Mucosa of gallbladder (tissue), 1 donor: ENCODE measurements at places on chromosomes 7 and 10.
A peak's percentile ranks its signal among the peaks of the same experiment; 100 is the strongest.

- DNase-seq: no peak
Measured at GRCh38 chr10:122121059-122121458, 132.1 kb downstream of the TACC2 start.

GRCh38 chr10:86402283-86402941 is 35.8 kb upstream of the GRID1 start:
- DNase-seq: no peak

GRCh38 chr10:116892907-116893685 is 43.8 kb downstream of the ENO4 start:
- DNase-seq: no peak

GRCh38 chr7:78734626-78735025 is 718.8 kb downstream of the MAGI2 start:
- no peak for DNase-seq

GRCh38 chr7:92205987-92206386 is 27.0 kb upstream of the LRRD1 start:
- no peak for DNase-seq

DNA sequence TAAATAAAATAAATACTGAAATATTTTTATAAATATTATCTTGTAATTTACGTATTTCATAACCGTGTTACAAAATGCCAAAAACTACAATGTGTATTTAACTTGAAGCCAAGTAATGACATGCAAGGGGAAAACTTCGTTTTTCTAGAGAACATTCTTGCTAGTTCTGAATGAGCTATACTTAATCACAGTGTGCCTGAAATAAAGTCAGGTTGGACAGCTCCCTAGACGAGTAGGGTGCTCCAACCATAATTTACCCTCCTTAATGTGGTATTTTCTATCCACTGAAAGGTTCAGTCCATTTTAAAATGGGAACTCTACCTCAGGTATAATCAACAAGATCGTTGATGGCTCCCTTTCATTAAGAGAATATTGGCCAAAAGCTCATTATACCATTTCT is 194.5 kb upstream of the AHR start:
- DNase-seq: no peak

- no peak for DNase-seq
Measured at GRCh38 chr7:150429699-150430098, 20.7 kb upstream of the GIMAP8 start.

GRCh38 chr10:76119515-76119914 is 688.1 kb downstream of the LRMDA start:
- no peak for DNase-seq

GRCh38 chr7:36711256-36711655 is 13.0 kb downstream of the AOAH start:
- DNase-seq: no peak

GRCh38 chr10:16470747-16471146 is 33.9 kb downstream of the PTER start:
- no peak for DNase-seq

GRCh38 chr10:129098517-129098916 is 368.5 kb upstream of the MGMT start:
- no peak for DNase-seq

- DNase-seq: no peak
Measured at GRCh38 chr7:10908600-10908999, 65.1 kb upstream of the PHF14 start.

DNA sequence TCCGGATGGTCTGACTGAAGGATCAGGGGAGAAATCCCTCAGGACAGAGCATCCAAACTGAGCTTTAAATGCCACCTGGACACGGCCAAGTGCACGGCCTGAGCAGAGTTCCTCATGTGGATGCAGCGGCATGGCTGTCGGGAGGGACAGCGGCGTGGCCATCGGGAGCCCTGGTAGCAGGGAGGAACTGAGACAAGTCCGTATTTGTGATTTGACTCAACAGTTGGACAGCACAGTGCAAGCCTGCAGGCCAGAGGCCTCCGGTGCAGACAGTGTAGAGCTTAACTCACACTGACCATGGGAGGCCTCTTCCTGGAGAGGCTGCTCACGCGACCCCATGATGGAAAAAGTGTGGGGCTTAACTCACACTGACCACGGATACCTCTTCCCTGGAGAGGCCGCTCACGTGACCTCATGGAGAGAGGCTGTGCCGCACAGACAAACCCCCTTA is 207.4 kb downstream of the DIP2C start:
- DNase-seq: no peak

DNA sequence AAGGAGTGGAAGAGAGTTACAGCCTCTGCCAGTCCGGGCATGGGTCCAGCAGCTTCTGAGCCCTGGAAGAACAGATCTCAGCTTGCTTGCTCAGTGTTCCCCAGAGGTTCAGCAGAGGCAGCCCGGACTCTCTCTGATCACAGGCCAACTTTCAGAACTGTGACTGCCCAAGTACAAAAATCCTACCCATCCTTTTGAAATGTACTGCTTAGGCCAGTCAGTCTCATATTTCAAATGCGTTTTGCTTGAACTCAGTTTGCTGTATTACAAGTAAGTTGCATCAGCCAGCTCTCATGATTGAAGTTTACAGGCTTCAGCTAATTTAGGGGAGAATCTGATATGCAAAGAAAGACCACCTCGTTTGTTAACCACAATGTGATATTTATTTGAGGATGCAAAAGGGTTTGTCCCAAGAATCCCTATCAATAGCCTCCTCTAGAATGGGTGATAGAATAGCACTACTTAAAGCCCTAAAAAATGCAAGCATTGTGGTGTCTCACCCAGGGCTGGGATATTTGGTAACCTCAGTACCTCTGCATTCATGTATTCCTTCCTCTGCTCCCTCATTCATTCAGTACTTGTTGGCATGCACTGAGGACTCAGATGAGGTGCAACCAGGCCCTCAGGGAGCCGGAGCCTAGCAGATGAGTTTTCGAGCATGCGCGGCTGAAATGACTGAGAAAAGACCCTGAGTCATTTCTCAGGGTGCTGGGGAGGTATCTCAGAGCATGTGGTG is 7.0 kb downstream of the AIMP2 start:
- peak; percentile 46 for DNase-seq

GRCh38 chr10:117094856-117095255 is 43.2 kb downstream of the VAX1 start:
- DNase-seq: no peak

- DNase-seq: no peak
Measured at GRCh38 chr10:91617072-91617609, 15.7 kb downstream of the PPP1R3C start.

DNA sequence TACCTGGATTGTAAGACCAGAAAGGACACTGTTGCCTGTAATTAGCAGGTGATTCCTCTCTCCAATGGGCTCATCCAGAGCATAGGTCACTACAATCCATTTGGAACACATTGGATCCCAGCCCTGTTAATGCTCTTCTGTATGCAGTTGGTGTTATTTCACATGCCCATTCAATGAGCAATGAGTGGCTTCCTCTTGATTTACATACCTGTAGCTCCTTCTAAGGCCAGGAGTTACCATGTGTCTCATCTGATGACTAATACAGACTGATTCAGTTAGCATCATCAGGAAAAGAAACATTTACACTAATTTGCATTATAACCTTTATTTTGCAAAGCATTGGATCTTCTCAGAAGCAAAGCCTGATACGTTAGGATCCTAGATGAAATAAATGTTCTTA is 83.1 kb upstream of the NPVF start:
- DNase-seq: no peak

- DNase-seq: no peak
Measured at GRCh38 chr7:99369767-99370391, 4.7 kb upstream of the ARPC1B start.

- no peak for DNase-seq
Measured at GRCh38 chr10:124423813-124424212, 5.1 kb upstream of the OAT start.

DNA sequence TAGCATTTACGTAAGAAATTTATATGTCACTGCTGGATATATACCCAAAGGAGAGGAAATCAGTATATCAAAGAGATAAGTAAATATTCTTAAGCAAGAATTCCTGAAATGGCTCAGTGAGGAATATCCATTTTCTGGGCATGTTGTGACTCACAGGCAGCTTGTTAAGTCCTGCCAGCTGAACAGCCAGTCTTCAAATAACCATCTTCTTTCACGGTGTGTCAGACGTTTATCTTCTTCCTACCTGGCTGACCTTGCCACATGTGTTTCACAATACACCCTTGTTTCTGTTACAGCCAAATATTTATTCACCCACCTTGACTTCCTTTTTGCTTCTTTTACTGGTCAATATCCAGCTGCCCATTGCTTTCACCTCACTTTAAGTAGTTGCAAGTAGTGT is 648.1 kb downstream of the ANKRD7 start:
- DNase-seq: peak; percentile 45

GRCh38 chr7:1912593-1913465 is 242.8 kb downstream of the ELFN1 start:
- DNase-seq: no peak

- no peak for DNase-seq
Measured at GRCh38 chr10:51117053-51117660, 42.9 kb downstream of the PRKG1 start.

- no peak for DNase-seq
Measured at GRCh38 chr7:43649755-43650274, 66.9 kb downstream of the STK17A start.

- DNase-seq: peak; percentile 14
Measured at GRCh38 chr7:137006293-137006692, 137.8 kb downstream of the CHRM2 start.

DNA sequence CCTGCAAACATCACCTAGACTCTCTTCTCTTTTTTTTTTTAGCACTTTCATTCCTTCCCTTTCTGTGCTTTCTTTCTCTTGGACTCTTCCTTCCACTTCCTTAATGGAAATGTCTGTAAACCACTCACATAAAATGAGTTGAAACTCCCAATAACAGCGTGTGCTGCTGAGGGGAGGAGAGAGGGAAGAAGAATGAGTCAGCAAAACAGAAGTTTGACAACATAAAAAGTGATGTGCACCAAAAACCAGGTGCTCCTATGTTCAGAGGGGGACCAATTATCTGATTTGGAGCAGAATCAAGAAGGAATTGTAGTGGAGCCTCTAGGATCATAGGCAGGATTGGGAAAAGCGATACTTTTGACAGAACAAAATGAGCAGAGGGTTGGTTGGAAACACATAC is 712.1 kb upstream of the IGFBP3 start:
- no peak for DNase-seq

DNA sequence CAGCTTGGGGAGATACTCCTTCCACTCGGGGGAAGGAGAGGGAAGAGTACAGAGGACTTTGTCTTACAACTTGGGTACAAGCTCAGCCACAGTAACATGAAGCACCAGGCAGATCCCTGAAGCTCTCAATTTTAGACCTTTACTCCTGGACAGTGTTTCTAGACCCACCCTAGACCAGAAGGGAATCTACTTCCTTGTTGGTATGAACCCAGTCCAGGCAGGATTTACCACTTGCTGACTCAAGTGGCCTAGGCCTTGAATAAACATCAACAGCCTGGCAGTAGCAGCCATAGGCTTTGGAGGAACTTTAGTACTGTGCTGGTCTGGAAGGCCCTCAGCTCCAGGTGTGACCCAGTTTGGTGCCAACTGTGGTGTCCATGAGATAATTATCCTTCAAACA is 173.1 kb downstream of the ADRA2A start:
- no peak for DNase-seq

GRCh38 chr10:33136781-33137180 is 178.8 kb upstream of the ITGB1 start:
- DNase-seq: peak; percentile 44

GRCh38 chr7:74288034-74288881 is 949 bp upstream of the CLIP2 start:
- DNase-seq: no peak

DNA sequence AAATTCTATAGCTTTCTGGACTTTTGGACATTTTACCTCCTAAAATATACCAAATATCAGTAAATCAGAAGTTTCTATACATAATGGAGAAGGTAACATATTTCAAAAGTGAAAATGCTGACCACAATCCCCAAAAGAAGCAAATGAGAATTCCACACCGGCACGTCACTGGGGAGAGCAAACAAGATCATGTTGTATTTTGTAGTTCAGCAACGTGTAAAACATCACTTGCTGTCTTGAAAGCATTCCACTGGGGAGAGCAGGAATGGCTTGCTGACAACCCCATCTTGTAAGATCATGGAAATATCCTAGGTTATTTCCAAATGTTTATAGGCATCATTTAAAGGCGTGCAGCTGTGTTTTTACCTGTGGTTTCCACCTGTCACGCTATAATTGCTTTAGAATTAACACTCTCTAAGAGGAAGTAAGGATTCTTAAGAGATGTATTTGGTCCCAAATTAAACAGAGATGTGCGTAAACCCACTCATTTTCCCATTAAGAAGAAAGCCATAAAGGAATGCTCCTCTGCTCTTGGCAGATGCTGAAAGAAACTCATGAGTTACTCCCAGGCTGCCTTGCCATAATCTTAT is 397.1 kb upstream of the POT1 start:
- DNase-seq: no peak

GRCh38 chr7:44748948-44749731 is 493 bp downstream of the ZMIZ2 start:
- DNase-seq: no peak

DNA sequence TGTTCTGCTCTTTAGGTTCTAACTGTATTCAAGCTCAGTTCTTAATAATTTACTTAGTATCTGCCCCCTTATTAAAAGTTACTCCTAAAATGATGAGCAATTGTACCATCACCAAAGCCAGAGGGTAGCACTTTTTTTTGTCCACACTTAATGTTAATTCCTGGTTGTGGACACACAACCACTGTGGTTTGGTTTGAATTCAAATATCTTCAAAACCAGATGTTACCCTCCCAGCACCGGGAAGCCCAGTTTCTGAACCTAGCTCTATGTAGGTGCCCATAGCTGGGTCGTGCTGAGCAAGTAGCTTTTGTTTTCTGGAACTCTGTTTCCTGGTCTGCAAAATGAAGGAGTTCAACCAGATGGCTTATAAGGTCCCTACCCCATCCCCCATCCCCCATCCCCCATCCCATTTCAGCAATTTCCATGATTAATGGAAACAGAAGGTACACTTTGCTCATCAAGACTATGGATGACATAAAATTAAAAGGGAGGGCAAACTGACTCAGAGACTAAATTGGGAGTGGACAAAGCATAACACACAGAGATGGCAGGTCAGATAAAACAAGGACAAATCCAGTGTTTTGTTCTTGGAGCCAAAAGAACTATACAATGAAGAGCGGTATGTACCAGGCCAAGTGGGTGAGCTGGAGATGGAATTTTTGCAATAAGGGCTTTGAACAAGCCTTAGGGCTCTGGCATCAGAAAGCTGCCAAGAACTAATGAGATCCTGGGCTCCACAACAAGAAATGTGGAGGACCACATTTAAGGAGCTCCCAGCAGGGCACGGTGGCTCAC is 56.7 kb downstream of the DLG5 start:
- DNase-seq: no peak

GRCh38 chr7:85341121-85341520 is 154.3 kb upstream of the SEMA3D start:
- no peak for DNase-seq
